ENCODE measurements at places on chromosomes 6 and 20.

GRCh38 chr20:48567145-48567544, 260.7 kb downstream of the PREX1 start:
- DNase-seq = no peak

DNA sequence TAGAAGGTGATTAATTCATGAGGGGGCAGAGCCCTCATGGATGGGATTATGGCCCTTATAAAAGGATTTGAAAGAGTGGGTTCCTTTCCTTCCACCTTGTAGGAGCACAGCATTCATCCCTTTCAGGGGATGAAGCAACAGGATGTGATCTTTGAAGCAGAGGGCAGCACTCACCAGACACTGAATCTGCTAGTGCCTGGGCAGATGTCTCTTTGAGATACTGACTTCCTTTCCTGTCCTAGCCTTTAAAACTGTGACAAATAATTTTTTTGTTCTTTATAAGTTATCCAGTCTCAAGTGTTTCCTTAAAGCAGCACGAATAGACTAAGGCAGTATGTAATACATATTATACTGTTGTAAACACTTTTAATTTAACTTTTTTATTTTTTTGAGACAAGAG, 538.6 kb upstream of the RNF217 start:
- DNase-seq = no peak

- DNase-seq = no peak
Measured at GRCh38 chr20:24420567-24420966, 48.9 kb upstream of the SYNDIG1 start.

GRCh38 chr6:106142876-106143431, 56.8 kb downstream of the PRDM1 start:
- no peak for DNase-seq

GRCh38 chr6:160949531-160949930, 42.0 kb upstream of the MAP3K4 start:
- DNase-seq = no peak

- DNase-seq = no peak
Measured at GRCh38 chr20:1897541-1897940, 2.3 kb downstream of the SIRPA start.

DNA sequence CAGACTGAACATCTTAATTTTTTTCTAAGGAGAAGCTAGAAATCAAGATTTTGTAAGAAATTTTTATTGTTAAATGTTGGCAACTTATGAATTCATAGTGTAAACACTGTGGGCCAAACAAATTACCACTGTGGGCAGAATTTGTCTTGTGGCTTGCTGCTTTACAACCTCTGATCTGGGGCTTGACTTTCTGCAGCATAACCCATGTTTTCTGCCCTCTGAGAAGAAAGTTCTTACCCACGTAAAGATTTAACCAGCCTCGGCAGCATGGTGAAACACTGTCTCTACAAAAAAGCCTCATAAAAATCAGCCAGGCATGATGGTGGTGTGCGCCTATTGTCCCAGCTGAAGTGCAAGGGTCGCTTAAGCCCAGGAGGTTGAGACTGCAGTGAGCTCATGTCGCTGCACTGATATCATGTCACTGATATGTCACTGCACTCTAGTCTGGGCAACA, 12.9 kb downstream of the ITCH start:
- no peak for DNase-seq

- peak; percentile 19 for DNase-seq
Measured at GRCh38 chr6:46263707-46264086, 92.9 kb upstream of the ENPP5 start.

- DNase-seq = no peak
Measured at GRCh38 chr20:1786486-1786885, 108.7 kb upstream of the SIRPA start.

GRCh38 chr6:147999001-147999540, 343.6 kb upstream of the SASH1 start:
- DNase-seq = no peak

GRCh38 chr6:56683882-56684281, 41.2 kb upstream of the DST start:
- peak; percentile 59 for DNase-seq

DNA sequence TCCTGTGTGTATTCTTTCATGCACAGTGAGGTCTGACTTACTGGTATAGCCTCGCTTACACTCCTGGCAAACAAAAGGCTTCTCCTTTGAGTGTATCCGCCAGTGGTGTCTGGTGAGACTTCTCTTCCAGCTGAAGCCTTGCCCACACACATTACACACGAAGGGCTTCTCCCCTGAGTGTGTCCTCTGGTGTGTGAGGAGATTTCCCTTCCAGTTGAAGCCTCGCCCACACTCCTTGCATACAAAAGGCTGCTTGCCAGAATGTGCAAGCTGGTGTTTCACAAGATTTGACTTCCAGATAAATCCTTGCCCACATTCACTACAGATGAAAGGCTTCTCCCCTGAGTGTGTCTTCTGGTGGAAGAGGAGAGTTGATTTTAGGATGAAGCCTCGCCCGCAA, 21.5 kb downstream of the ZNF337 start:
- no peak for DNase-seq

GRCh38 chr20:22535483-22535882, 48.9 kb downstream of the FOXA2 start:
- no peak for DNase-seq

- peak; percentile 22 for DNase-seq
Measured at GRCh38 chr6:136846046-136846445, 23.7 kb downstream of the PEX7 start.

GRCh38 chr20:45909817-45910669, 1.9 kb downstream of the PLTP start:
- no peak for DNase-seq

DNA sequence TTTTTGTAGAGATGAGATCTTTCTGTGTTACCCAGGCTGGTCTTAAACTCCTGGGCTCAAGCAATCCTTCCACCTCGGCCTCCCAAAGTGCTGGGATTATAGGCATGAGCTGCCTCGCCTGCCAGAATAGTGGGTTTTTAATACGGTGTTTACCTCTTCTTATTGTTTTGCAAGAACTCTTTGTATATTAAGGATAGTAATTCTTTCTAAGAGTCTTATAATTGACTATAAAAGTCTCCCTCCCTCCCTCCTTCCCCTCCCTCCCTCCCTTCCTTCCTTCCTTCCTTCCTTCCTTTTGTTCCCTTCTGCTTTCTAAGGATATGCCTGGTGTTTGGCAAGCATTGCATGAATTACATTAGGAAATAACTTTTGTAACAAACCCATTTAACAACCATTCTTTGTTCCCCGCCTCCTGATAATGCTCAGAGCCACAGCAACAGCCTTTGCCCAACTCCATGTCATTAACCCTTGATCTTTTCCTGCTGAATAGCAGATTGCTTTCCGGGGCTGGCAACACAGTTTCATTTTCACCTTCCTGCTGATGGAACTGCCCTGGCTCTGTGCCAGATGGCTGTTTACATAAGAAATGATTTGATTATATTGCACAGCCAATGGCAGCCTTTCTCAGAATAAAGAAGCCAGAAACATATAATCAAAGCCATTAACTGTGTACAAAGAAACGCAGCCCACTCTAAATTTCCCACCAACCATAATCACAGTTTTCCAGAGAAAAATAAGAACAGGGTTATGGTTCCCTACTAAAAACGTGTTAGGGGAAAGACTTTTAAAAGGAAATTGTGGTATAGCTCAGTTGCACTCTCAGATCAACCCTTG, 143.7 kb upstream of the PTPN1 start:
- DNase-seq = no peak

- DNase-seq = no peak
Measured at GRCh38 chr20:11124849-11125505, 451.2 kb upstream of the JAG1 start.

DNA sequence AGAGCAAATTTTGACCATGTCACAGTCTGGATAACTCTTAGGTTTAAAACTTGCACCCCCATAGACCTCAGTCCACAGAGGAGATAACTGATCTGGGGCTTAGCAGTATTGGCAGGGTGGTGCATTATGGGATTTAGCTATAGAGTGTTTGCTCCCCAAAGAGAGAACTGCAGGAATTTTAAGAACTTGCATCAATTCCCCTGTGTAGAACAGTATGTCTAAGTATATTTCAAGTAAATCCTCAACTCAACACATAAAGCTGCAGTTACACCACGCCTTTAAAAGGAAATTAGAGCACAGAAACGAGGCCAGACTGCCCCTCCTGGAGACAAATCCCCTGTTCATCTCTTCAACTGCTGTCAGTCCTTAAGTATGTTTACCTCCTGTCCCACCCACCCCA, 144.9 kb downstream of the TRMT11 start:
- no peak for DNase-seq

DNA sequence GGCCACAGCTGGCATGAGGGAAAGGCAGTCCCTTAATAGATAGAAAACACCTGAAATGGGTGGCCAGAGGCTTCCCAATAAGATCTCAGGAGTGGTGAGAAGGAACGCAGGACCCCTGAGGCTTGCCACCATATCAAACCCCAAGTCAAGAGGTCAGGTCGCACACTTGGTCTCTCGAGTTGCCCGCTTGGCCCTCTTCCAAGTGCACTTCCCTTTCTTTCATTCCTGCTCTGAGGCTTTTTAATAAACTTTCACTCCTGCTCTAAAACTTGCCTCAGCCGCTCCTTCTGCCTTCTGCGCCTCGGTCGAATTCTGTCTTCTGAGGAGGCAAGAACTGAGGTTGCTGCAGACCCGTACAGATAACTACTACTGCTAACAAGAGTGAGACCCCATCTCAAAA, 64.2 kb downstream of the SLC2A10 start:
- DNase-seq = no peak

GRCh38 chr20:33419140-33419974, 18.0 kb upstream of the CDK5RAP1 start:
- peak; percentile 54 for DNase-seq

DNA sequence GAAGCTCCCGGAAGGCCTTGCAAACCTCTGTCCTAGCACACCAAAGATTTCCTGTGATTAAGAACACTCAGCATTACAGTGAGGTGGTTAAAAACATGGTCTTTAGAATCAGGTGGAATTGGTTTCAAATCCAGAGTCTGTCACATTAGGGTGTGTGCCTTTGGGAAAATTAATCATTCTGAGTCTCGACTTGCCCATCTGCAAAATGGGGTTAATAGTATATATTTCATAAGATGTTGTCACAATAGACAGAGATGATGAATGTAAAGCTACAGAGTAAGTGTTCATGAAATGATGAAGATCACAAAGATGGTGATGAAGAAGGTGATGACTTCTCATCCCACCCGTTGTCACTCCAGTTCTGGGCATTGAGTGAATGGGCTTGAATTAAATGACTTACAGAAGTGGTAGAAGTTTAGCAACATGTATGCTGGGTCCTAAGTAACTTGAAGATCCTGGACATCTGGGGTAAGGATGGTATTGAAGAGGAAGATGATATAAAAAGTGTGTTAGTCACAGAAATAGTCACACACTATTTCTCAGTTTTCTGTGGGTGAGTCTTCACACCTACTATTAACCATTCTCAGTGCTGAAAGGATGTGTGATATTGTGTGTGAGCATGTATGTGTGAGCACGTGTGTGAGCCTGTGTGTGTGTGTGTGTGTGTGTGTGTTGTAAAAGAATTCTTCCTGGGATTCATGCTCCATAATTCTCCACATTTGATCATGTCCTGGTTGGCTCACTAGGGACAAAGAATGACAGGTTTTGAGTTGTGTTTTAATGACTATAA, 28.0 kb upstream of the NEDD9 start:
- DNase-seq = no peak

DNA sequence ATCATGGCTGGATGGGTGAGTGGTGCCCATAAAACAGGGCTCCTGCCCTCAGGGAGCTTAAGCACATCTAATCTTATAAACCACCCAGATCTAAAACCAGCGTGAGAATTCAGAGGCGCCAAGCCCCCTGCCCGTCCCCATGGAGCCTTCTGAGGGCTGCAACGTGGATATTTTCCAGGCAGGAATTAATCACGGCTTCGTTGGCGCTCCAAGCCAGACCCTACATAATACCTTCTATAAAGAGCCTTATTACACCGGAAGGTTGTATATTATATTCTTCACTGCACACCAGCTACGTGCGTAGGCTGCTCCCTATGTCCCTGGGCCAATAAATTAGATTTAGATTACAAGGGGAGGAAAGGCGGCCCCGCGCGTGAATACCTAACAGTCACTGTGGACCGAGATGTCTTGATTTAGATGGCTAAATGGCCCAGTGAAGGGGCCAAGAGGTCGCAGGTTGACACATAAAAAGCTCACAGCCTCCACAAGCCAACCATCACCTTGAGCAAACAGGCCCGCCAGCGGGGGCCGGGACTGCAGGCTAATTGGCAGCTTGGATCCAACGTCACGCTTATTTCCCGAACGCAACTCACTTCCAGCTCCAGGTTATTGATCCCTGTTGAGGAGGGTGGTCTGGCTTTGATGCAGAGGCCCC, 64.7 kb upstream of the APCDD1L start:
- DNase-seq = no peak

- DNase-seq = peak; percentile 86
Measured at GRCh38 chr20:51335329-51335841, 207.1 kb downstream of the NFATC2 start.

GRCh38 chr6:102571236-102571908, 1177.9 kb downstream of the GRIK2 start:
- DNase-seq = no peak

DNA sequence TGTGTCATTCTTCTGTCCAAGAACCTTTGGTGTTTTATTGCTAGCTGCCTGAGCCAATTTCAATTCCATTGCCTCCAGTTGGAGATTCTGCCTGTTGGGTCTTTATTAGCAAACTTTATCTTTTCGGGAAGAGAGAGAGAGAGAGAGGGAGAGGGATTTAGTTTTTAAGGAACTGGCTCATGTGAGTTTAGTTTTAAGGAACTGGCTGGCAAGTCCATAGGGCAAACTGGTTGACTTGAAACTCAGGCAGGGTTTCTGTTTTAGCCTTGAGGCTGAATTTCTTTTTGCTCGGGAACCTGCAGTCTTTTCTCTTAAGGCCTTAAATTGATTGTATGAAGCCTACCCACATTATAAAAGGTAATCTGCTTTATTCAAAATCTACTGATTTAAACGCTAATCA, 23.0 kb downstream of the BCKDHB start:
- DNase-seq = no peak

GRCh38 chr6:29632789-29633533, at the start of gene GABBR1:
GABBR1 (minus strand) TSS chr6:29633183; CDS start chr6:29632385, 798 bp downstream.
- peak; percentile 98 for DNase-seq

GRCh38 chr6:107668743-107669474, 155.2 kb downstream of the SCML4 start:
- no peak for DNase-seq

- DNase-seq = no peak
Measured at GRCh38 chr6:39310542-39310941, 3.7 kb downstream of the KCNK17 start.

DNA sequence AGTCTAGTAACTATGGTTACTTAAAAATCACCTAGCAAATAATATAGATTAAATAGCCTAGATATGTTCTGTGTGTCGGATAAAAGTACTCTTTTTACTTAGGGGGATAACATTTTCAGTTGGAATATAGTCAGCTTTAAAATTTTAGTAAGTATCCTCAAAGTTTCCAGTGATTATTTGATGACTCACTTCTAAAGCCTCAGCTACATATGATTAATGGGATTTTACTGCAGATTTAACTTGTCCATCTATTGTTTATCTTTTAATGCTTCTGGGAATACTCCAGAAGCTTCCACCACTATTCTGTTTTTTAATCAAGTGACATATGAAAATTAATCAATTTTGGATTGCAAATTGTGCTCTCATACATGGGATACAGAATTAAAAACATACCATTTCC, 8.7 kb upstream of the TENT5A start:
- peak; percentile 9 for DNase-seq
